ENCODE measurements at places on chromosomes 4 and X. TPM values are rescaled to one million over a fixed set of nuclear protein-coding genes. Genes with fewer than 3 reads are reported as not detected.

DNA sequence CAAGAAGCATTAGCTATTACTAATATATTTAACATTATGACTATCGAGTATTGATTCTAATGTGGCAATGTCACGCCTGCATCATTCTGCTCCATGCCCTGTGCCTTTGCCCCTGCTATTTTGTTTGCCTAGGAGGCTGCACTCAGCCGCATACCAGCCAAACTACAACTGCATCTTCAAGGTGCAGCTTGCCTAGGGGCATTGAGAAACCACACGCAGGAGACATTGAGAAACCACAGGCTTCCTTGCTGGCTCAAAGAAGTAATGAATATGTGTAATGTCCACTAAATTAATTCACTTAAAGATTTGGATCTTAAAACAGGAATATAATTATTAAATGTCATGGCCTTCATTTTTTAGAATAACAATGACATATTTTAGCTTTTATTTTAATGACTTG is 683.6 kb upstream of the TENM3 start:
- no peak for DNase-seq

DNA sequence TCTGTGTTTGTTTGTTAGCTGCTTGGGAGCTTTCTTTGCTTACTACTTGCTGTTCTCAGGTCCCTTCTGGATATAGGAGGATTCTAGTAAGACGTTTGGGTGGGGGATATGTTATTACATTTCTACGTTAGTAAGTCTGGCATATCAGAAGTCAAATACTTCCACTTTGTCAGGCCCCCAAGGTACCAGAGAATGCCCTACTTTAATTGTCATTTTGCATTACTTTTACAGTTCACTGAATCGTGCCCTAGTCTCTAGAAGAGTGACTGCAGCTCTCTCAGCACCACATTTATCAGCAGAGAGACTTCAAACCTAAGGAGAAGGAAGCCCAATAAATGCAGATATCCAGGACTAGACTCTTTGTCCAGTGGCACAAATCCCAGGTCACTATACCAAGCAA is 54.4 kb downstream of the PCDH19 start:
- no peak for DNase-seq

- no peak for DNase-seq
Observed at GRCh38 chrX:154490021-154490413, 412 bp downstream of the SLC10A3 start.

DNA sequence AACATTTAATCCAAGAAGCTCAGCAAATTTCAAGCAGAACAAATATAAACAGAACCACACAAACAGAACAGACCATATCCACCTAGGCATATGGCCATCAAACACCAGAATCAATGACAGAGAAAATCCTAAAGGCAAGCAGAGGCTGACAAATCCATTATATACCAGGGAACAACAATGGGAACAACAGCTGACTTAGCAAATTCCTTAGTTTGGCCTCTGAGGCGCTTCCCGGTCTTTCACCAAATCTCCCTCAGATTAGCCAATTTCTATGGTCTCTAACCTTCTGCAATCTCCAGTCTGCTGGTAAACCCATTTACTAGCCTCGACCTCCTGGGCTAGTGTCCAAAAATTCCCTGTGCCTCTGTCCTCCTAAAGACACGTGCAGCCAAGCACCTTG is 59.2 kb downstream of the GPR143 start:
- no peak for DNase-seq

The SRPK3 gene
- total RNA-seq = not detected
